Endothelial cell (in vitro differentiated cells): ENCODE measurements at places on chromosomes 2 and 18. TPM values are rescaled to one million over a fixed set of nuclear protein-coding genes. Genes with fewer than 3 reads are reported as not detected.

The DQX1 gene
- 3.5 TPM for total RNA-seq

The CHRNG gene
- not detected for total RNA-seq

DNA sequence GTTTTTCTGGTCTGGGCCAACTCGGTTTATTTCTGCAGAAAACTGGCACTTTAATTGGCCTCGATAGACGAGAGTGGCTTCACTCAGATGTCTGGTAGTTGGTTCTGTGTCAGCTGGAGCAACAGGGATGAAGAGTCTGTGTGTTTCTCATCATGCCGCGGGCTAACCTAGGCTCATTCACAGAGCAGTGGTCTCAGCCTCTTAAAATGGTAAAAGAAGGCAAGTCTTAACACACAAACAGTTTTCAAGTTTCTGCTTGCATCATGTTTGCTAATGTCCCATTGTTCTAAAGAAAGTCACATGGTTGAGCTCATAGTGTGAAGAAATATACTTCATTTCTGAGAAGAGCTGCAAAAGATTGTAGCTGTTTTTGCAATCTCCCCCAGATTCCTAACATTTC, 37.5 kb upstream of the ANXA4 start:
- H3K4me3 ChIP-seq: no peak overlapping the region
- no peak for DNase-seq
- H3K4me1 ChIP-seq: peaks cover 3% of the 10 kb centered on the region
- no peaks in the 10 kb centered on the region for H3K27me3 ChIP-seq

DNA sequence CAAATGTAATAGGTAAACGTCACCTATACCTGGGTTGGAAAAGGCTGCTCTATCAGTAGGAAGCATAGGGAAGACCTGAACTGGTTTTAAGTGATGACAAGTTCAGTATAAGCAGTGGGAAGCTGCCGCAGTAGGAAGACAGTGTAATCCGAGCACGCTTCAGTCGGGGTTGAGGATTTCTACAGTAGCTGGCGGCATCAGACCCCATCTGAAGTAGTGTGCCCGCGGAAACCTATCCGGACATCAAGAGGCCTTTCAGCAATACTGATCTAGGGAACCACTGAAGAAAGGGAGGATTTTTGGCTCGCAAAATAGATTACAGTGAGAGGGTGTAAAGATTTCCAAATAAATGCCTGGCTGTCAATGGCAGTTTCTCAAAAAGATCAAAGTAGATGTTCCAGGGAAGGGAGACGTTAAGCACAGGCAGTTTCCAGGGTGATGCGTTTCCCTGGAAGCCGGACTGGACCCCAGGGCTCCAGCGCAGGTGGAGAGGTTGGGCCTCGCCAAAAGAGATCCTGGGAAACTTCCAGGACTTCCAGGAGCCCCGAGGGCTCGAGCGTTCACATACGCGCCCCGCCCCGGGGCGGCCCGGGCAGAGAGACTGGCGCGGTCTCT, 5.3 kb downstream of the LOXL3 start:
- peak overlapping the region; percentile 45 for H3K27ac ChIP-seq
- peaks cover 8% of the 10 kb centered on the region for H3K27me3 ChIP-seq
- no peak for DNase-seq
- H3K36me3 ChIP-seq: peaks cover 15% of the 10 kb centered on the region
- H3K4me3 ChIP-seq: peak overlapping the region; percentile 93
- H3K4me1 ChIP-seq: peaks cover 16% of the 10 kb centered on the region

- H3K27me3 ChIP-seq: peaks cover 5% of the 10 kb centered on the region
- no peak overlapping the region for H3K27ac ChIP-seq
- DNase-seq: no peak
- H3K4me1 ChIP-seq: no peaks in the 10 kb centered on the region
- no peaks in the 10 kb centered on the region for H3K36me3 ChIP-seq
Observed at GRCh38 chr18:63586431-63586830, 712 bp upstream of the SERPINB13 start.

DNA sequence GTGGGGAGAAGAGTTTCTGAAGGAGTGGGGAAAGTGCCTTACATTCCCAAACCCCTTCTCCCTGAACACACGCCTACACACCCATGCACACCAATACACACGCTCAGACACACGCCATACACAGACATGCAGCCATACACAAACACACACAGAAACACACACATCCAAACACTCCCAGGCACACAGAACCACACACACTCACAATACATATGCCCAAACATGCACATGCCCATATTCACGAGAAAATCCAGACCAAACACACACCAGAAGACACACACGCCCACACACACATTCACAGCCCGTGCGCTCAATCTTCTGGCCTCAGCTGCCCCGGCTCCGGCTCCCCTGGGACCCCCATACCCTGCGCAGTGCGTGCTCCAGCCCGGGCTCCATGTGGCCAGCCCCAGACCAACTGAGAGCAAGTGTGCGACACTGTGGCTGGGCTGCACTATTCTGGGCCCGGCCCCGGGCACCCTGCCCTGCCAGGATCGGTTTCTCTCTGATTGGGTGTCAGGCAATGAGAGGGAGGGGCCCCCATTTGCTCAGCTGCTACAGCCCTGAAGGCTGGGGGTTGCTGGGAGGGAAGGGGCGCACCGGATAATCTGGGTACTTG, at the start of gene PRKAG3:
PRKAG3 (minus strand) TSS at position 426 of the 613 bp plus-strand sequence.
- peak within 1 kb of the TSS; percentile 57 for H3K27ac ChIP-seq
- DNase-seq: no peak
- H3K36me3 ChIP-seq: peaks cover 3% of the 10 kb centered on the region
- H3K27me3 ChIP-seq: peaks cover 6% of the 10 kb centered on the region
- no peak within 1 kb of the TSS for H3K4me3 ChIP-seq

GRCh38 chr2:40240070-40240469, 211.8 kb downstream of the SLC8A1 start:
- no peaks in the 10 kb centered on the region for H3K4me1 ChIP-seq
- no peaks in the 10 kb centered on the region for H3K27me3 ChIP-seq
- H3K36me3 ChIP-seq: no peaks in the 10 kb centered on the region
- H3K4me3 ChIP-seq: no peak overlapping the region
